AG10803 (cell line): ENCODE measurements at places on chromosomes 5 and 9.

DNA sequence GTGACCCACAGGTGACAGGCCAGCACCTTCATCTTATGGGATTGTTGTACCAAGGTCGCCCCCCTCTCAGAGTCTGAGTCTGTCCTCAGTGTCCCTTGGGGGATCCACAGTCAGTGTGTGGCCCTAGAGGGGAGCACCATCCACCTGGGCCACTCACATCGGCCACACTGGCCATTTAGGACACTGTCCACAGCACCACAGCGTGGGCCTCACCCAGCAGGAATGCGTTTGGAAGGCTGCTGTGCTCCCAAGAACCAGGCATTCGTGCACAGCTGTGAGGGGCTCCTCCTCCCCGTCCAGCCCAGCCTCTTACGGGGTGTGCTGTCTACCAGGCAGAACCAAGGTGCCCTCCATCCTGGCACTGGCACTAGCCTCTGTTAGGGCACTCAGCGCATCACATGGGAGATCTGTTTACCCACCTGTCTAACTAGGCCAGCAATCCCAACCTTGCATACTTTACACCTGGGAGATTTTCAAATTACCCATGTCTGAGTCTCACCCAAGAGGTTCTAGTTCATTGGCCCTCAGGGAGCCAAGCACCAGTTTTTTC is 24.5 kb upstream of the UBE2QL1 start:
- no peak for DNase-seq

DNA sequence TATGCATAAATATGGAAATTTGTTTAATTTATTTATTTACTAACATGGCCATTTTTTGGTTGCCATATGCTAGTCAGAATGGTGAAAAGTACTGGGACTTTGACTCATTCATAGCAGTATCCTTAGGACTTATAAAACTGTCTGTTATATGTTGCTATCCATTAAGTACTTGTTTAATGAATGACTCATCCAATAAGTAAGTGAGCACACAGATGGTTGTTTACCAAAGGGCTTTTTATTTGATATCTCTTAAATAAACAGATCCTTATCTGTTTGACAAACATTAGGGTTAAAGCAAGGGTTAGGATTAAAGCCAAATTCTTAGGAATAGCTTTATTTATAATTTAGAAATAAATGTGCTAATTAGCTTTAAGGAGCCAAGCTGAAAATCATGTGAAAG is 183.4 kb downstream of the FBXO4 start:
- no peak for DNase-seq

- DNase-seq = no peak
These were observed 259.0 kb downstream of the GADD45G start for GRCh38 chr9:89863837-89864236.

- DNase-seq = no peak
These were observed 56.7 kb upstream of the CLINT1 start for GRCh38 chr5:157915638-157916037.

DNA sequence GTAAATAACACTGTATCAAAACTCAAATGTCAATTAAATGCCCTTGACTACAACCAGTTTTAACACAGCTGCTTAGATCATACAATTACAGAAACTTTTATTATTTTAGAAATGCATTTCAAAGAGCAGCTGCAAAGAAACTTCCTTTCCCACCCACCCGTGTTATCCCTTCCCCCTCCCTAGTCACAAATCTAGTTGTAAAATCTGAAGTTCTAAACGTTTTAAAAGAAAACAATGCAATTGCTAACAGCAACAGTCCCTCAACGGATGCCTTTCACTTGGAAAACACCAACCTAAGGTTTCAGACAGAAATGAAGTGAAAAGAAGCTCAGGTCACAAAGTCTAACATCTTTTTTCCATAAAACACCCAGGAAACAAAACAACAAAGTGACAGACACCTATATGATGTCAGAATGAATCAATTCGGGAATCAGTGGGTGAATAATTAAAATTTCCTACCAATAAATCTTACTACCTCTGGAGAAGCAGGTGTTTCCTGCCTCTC is 100.3 kb downstream of the FBXW11 start:
- DNase-seq = no peak

- DNase-seq = no peak
These were observed 100.5 kb downstream of the PPARGC1B start for GRCh38 chr5:149830579-149830978.

GRCh38 chr5:136457390-136458013 is 92.2 kb upstream of the TRPC7 start:
- no peak for DNase-seq

GRCh38 chr9:116859763-116860162 is 172.7 kb downstream of the TRIM32 start:
- no peak for DNase-seq

DNA sequence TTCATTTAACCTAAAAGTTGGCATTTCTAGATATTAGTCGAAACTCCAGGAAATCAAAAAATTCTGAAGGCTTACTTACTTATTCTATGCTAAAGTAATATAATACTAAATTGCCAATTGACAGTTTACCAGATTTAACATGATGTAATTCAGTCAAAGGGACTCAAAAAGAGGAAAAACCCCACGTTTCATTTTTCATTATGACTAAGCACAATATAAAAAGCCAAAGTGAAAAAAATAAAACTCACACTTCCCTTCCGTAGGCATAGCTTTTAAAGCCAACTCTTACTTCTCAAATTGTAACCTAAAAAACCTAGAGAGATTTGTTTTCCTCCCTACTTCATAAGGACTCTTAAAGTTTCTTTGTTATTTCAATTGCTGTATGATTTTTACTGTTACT is 146.6 kb downstream of the RAPGEF6 start:
- DNase-seq = no peak
